ENCODE measurements at places on chromosomes 4 and X.

- no peaks in the 10 kb centered on the region for H3K36me3 ChIP-seq
- no peak overlapping the region for H3K27ac ChIP-seq
- no peaks in the 10 kb centered on the region for H3K27me3 ChIP-seq
- no peak for DNase-seq
- H3K4me1 ChIP-seq = no peaks in the 10 kb centered on the region
Measured at GRCh38 chr4:121209171-121209570, 45.0 kb upstream of the TNIP3 start.

DNA sequence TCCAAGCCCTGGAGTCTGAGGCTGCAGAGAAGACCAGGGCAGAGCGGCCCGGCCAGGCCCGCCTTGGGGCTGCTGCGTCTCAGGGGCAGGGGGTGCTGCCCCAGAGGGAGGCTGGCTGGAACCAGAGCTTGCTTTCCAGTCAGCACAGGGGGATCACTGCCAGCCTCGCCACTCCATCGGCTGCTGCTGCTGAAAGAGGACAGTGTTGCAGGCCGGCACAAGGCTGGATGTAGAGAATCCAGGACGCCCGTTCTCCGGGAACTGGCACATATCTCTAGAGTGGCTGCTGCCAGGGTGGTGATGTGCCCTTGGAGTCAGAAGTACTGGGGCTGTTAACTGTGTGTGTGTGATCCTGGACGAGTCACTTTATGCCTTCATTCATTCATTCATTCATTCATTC lies 31.9 kb upstream of the SORCS2 start:
- no peaks in the 10 kb centered on the region for H3K4me1 ChIP-seq
- H3K36me3 ChIP-seq = no peaks in the 10 kb centered on the region
- no peak overlapping the region for H3K27ac ChIP-seq
- H3K27me3 ChIP-seq = no peaks in the 10 kb centered on the region
- DNase-seq = peak; percentile 61
- H3K4me3 ChIP-seq = no peak overlapping the region

DNA sequence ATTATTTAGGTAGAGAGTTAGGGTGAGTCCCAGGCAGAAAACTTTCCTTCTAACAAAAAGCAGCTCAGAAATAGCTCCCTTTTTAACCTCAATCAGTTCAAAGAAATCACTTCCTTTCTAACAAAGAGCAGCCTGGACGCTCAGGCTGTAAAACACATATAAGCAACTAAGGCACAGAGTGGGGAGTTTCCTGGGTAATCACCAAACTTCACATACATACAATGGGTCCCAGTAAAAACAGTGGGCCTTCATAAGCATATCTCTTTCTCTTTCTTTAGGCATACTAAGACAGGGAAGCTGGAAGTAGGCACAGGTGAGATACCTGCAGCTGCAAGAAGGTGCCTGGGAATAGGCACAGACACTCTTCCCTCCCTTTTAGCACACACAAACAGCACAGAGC lies 4.9 kb upstream of the NAF1 start:
- H3K27ac ChIP-seq = no peak overlapping the region
- no peak overlapping the region for H3K4me3 ChIP-seq
- H3K36me3 ChIP-seq = no peaks in the 10 kb centered on the region
- no peaks in the 10 kb centered on the region for H3K4me1 ChIP-seq
- no peaks in the 10 kb centered on the region for H3K27me3 ChIP-seq

DNA sequence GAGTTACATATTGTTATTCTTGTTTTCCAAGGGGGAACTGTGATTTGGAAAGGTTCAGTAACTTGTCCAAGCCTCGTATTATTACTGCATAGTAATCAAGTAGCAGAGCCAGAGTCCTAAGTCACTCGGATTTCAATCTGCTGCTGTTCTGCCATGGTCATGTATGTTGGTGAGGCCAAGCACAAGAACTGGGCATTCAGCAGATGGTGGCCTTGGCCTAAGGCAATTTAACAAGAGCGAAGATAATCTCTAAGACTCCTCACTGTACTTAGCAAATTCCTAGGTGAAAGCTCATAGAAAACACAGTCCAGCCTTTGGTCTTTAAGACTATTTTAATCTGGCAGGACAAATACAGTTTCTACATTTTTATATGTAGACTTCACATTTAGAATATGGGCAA lies 64.8 kb downstream of the NDST3 start:
- H3K4me3 ChIP-seq = no peak overlapping the region
- no peaks in the 10 kb centered on the region for H3K36me3 ChIP-seq

GRCh38 chr4:7388627-7389026 lies 46.1 kb downstream of the PSAPL1 start:
- H3K4me1 ChIP-seq = no peaks in the 10 kb centered on the region
- no peaks in the 10 kb centered on the region for H3K27me3 ChIP-seq
- no peaks in the 10 kb centered on the region for H3K36me3 ChIP-seq
- no peak overlapping the region for H3K27ac ChIP-seq

DNA sequence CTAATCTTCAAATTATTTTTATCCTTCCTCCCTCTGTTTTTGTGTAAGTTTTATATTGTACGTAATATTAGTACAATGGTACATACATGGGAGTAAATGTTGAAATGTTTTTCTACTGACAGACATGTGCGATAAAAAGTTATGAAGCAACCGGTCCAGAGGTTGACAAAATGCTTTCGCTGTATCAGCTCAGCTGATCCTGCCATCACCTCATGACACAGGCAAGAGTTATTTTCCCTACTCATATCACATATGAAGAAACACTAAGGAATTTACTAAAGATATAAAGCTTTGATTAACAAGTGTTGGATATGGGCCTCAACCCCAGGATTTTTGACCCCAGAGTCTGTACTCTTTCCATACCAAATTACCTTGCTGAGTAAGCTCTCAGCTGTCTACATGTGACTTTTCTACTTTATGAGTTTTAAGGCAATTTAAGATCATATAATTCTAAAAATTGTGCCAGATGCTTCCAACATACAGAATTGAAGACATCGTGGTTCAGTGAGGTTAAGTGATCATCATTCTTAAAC lies 50.0 kb downstream of the CLCN5 start:
- no peaks in the 10 kb centered on the region for H3K36me3 ChIP-seq
- no peak for DNase-seq
- no peaks in the 10 kb centered on the region for H3K4me1 ChIP-seq

- no peaks in the 10 kb centered on the region for H3K27me3 ChIP-seq
- DNase-seq = no peak
- H3K36me3 ChIP-seq = no peaks in the 10 kb centered on the region
- no peak overlapping the region for H3K4me3 ChIP-seq
Measured at GRCh38 chr4:53963336-53963735, 101.1 kb downstream of the CHIC2 start.

- no peak overlapping the region for H3K4me3 ChIP-seq
- H3K27me3 ChIP-seq = no peaks in the 10 kb centered on the region
- H3K27ac ChIP-seq = no peak overlapping the region
- H3K4me1 ChIP-seq = no peaks in the 10 kb centered on the region
Measured at GRCh38 chr4:122104184-122104583, 47.9 kb upstream of the BLTP1 start.

DNA sequence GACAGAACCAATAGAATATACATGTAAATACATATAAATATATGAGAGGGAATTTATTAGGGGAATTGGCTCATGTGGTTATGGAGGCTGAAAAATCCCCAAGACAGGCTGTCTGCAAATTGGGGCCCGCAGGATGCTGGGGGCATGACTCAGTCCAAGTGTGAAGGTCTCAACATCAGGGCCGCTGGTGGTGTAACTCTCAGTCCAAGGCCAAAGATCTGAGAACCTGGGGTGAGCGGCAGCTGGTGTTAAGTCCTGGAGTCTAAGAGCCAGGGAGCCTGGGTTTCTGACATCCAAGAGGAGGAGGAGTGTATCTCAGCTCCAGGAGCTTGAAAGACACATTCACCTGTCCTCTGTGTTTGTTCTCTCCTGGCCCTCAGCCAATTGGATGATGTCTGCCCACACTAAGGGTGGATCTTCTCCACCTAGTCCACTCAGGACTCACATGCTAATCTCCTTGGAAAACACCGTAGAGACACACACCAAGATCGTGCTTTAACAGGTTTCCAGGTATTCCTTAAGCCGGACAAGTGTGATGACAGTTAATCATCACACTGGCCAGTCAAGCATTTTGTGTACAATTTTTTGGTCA lies 28.9 kb downstream of the TIGD2 start:
- no peak overlapping the region for H3K4me3 ChIP-seq
- no peaks in the 10 kb centered on the region for H3K36me3 ChIP-seq
- no peaks in the 10 kb centered on the region for H3K27me3 ChIP-seq

- H3K4me3 ChIP-seq = no peak overlapping the region
- no peaks in the 10 kb centered on the region for H3K36me3 ChIP-seq
- peaks cover 6% of the 10 kb centered on the region for H3K4me1 ChIP-seq
- DNase-seq = no peak
Measured at GRCh38 chr4:175703956-175704600, 108.0 kb downstream of the GPM6A start.

- no peak for DNase-seq
- H3K4me1 ChIP-seq = no peaks in the 10 kb centered on the region
- no peak overlapping the region for H3K27ac ChIP-seq
- no peaks in the 10 kb centered on the region for H3K36me3 ChIP-seq
- no peak overlapping the region for H3K4me3 ChIP-seq
Measured at GRCh38 chr4:47741200-47741599, 96.7 kb downstream of the CORIN start.

GRCh38 chr4:134691915-134692314 lies 490.3 kb upstream of the PABPC4L start:
- no peak overlapping the region for H3K27ac ChIP-seq
- no peaks in the 10 kb centered on the region for H3K4me1 ChIP-seq
- DNase-seq = no peak
- no peak overlapping the region for H3K4me3 ChIP-seq
- H3K27me3 ChIP-seq = no peaks in the 10 kb centered on the region
- H3K36me3 ChIP-seq = no peaks in the 10 kb centered on the region

DNA sequence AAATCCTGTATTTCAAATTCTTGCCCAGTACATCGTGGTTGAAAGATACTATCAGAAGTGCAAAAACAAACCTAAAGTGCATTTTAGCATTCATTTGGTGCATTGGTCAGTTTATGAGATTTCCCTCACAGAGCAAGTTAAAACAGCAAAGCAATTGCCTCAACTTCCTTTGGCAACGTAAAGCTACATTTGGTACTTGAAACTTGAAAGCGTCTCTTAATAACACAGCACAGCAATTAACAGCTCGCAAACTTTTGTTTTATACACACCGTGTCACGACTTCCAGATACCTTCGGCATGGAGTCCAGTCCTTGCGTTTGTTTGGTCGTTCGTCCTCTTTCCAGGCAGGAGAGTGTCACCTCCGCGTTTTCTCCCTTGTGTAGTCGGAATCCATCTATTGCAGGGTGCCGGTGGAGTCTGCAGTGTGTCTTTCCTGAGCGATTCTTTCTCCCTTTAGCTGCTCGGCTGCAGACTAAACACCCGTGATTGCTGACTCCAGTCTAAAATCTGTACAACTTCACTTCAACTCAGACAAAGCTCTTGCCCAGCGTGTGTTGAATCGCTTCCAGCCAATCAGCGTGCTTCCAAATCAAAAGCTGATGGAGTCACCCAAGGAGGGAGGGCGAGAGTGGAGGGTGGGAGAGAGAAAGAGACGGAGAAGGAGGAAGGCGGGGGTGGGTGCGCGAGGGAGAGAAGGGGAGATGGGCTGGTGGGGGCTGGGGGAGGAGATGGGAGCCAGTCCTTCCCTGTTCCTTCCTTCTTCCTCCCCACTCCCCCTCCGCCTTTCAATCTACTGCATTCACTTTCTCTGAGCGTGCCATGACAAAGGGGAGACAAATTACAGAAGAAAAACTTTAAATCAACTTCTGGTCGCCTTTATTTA lies at the start of gene PCDH18:
PCDH18 (minus strand) TSS at position 509 of the 883 bp plus-strand sequence; CDS start at position 103, 406 bp downstream.
- peak; percentile 97 for DNase-seq
- H3K27me3 ChIP-seq = no peaks in the 10 kb centered on the region
- H3K4me3 ChIP-seq = peak within 1 kb of the TSS; percentile 62
- no peaks in the 10 kb centered on the region for H3K4me1 ChIP-seq

GRCh38 chrX:36568946-36569345 lies 439.2 kb upstream of the FAM47C start:
- no peaks in the 10 kb centered on the region for H3K36me3 ChIP-seq
- DNase-seq = no peak
- H3K4me1 ChIP-seq = no peaks in the 10 kb centered on the region
- no peak overlapping the region for H3K27ac ChIP-seq

GRCh38 chrX:121569609-121570008 lies 522.2 kb downstream of the GLUD2 start:
- H3K4me3 ChIP-seq = no peak overlapping the region
- no peak for DNase-seq
- no peaks in the 10 kb centered on the region for H3K4me1 ChIP-seq

- H3K36me3 ChIP-seq = no peaks in the 10 kb centered on the region
- no peaks in the 10 kb centered on the region for H3K27me3 ChIP-seq
- no peak for DNase-seq
- no peak overlapping the region for H3K27ac ChIP-seq
- H3K4me3 ChIP-seq = no peak overlapping the region
Measured at GRCh38 chrX:133417364-133417763, 2.1 kb upstream of the GPC4 start.

DNA sequence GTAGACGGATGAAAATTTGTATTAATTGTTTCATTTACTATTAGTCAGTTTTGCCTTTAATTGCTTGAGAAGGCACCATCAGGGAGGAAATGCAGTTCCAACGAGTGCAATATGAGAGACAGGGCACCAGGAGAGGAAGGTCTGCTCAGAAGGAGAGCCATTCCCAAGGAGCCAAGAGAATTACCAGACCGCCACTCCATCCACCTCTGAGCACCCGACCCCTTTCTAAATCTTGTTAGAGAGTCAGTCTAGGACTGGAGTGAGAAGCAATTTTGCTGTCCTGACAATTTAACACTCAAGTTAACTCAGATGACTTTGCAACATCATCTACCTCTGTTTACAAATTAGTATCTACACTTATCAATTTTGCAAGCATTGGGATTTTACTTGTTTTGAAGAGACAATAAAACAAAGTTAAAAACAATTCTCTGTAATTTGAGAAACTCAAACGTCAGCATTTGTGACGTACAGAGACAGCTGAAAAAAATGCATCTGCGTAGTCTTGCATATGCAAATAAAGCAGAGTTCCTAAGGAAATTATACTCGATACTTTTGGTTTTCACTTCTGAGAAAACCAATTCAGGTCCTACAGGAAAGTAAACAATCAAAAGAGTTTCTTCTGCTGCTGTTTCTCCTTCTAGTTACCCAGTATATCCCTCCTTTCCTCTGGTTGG lies 1704.7 kb upstream of the TENM3 start:
- no peak for DNase-seq
- no peak overlapping the region for H3K4me3 ChIP-seq
- H3K36me3 ChIP-seq = no peaks in the 10 kb centered on the region
- H3K27ac ChIP-seq = no peak overlapping the region

DNA sequence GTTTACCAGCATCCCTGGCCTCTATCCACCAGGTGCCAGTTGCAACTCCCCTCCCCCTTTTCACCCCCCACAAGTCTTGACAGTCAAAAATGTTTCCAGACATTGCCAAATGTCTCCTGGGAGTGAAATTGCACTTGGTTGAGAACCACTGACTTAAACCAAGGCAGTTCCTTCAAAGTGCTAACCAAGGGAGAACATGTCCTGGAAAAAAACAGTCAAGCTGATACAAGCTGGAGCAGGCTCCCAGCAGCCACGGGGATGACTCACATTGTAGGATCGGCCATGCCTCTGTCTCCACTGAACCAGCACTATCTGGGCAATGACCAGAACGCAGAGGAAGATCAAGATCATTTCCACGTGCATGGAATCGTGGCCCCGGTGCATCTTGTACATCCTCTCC lies 11.4 kb downstream of the RNF175 start:
- DNase-seq = peak; percentile 85
- no peaks in the 10 kb centered on the region for H3K36me3 ChIP-seq
- H3K27ac ChIP-seq = no peak overlapping the region
- no peaks in the 10 kb centered on the region for H3K27me3 ChIP-seq

- no peaks in the 10 kb centered on the region for H3K4me1 ChIP-seq
- H3K27me3 ChIP-seq = no peaks in the 10 kb centered on the region
- no peak overlapping the region for H3K27ac ChIP-seq
- H3K4me3 ChIP-seq = no peak overlapping the region
- no peaks in the 10 kb centered on the region for H3K36me3 ChIP-seq
Measured at GRCh38 chr4:73762409-73762808, 22.0 kb downstream of the CXCL8 start.
